Activated CD8-positive, alpha-beta T cell treated with anti-CD3 and anti-CD28 coated beads for 36 hours (primary cell): ENCODE measurements at places on chromosomes 3 and 15.

DNA sequence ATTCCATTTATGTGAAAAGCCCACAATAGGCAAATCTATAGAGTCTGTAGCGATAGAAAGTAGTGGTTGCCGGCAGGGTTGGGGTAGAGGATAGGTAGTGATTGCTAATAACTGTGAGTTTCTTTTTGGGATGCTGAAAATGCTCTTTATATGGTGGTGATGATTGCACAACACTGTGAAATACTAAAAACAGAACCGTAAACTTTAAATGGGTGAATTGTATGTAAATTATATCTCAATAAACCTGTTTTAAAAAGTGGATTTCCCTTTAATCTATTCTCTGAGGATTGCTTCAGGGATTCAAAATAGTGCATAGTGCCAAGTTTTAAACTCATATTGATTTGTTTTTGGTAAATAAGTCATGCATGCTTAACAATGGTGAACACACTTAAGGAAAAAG lies 140.2 kb downstream of the LPP start:
- no peak for DNase-seq

DNA sequence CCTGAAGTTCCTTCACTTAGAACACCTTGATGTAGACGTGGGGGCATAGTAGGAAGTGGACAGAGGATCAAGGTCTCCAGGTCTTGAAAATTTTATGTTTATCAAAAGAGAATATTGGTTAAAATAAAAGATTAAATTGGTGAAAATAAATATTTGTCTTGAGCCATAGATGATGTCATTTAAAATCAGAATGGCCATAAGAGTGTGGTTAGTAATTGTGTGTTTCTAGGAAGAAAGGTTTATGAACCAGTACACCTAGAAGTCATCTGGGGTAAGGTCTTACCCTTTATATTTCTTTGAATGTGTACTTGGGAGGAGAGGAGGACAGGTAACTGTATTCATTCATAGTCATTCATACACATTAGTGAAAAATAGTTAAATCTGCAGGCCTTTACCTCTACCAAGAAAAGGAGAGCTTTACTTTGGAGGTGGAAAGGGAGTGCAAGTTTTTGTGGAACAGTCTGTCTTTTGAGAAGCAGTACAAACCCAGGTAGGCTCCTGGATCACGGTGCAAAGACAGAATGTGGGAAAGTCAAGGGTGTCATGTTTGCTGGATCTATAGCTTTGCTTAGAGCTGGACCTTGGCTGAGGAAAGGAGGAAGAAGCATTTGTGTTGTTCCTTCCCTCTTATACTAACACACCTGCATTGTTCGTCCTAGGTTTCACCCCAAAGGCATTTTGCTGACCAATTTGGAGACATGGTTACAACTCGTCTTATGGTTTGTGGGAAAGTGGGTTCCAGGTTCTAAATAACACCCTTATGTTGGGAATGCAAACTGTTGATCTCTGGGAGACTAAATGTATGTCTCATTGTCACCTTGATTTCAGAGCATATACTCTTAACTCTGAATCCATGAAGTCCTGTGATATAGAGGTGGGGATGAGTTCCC lies 6.2 kb downstream of the SCAANT1 start:
- DNase-seq, result no peak

GRCh38 chr3:150453353-150453752 lies 45.3 kb downstream of the TSC22D2 start:
- no peak for DNase-seq

DNA sequence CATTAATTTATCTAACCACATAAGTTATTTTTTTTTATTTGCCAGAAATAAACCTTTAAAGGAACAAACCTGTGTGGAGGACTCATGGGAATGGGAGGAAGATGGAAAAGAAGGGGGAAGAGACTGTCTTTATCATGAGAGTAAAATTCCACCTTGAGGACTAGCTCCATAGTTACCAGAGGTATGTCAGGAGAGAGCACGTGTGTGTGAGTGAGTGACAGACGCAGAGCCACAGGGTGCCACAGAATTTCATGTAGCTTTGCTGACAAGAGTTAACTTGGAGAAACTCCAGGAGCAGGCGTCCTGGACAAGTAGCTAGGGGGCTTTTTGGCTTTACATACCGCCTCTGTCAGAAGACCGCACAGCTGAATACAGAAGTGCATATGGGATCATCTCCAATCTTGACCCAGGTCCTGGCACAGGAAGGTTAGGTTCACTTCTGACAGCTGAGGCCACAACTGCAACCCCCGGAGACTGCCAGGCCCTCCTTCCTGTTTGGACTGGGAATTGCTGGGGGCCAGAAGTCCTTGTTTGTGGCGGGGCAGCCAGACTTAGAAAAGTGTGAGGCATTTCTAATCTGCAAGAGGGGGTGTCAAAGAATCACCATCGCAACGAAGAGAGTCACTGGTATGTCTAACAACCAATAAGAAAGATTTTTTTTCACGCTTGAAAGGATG lies 197.8 kb upstream of the TPM1 start:
- DNase-seq, result no peak

- no peak for DNase-seq
These were observed 171.0 kb upstream of the RARB start for GRCh38 chr3:25257026-25257425.

DNA sequence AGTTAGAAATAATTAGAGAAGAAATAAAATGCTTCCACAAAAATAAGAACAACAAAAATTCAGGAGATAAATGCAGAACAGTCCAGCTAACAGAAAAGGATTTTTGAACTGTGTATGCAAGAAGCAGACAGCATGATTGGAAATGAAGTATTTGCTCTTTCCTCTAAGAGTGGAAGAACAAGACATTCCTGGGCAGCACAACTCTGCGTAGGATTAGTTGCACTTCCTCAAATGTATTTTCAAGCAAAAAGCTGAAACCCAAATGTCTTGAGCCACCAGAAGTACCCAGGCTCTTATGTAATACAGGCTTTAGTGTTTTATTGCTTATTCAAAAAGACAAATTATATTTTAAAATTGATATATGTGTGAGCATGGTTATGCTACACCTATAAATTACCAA lies 127.2 kb downstream of the ZBTB20 start:
- no peak for DNase-seq

- DNase-seq, result no peak
These were observed 513.0 kb upstream of the NAALADL2 start for GRCh38 chr3:174346141-174346540.

- no peak for DNase-seq
These were observed 591.4 kb downstream of the NLGN1 start for GRCh38 chr3:173988909-173989308.

DNA sequence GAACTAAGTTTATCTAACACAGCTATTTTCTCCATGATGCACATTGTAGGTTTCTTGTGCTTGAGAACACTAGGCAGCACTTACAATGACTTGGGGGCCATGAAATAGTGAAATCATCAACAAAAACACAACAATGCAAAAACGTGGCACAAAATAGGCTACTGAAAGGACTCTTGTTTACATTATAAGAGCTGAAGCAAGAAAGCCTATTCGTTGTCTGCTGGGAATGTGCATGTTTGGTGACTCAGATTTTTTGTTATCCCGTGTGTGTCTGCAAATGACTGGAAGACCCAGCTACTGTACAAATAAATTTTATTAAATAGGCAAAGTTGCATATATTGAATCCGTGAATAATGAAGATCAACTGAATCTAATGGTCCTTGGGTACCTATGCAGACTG lies 85.0 kb downstream of the TCF12 start:
- no peak for DNase-seq

- no peak for DNase-seq
These were observed 2.6 kb downstream of the CYP19A1 start for GRCh38 chr15:51335538-51336410.

DNA sequence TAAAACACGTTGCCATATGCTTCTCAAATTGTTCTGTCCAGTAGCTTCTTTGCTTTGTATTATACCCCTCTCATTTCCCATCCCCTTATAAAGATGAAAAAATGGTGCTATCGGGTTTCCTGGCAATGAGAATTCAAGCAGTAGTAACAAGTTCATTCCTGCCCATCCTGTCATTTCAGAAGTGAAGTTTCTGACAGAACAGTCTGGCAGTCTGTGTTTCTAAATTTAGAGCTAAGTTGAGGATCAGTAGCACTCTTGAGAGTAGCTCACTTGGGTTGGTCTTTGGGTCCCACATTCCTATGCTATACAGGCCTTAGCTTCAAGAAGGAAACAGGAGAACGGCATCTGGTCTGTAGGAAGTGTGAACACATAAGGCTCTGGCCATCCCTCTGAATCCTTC lies 134.6 kb downstream of the GHSR start:
- no peak for DNase-seq
